Bronchial smooth muscle cell (primary cell): ENCODE measurements at places on chromosomes 3 and 15. TPM values are rescaled to one million over a fixed set of nuclear protein-coding genes. Genes with fewer than 3 reads are reported as not detected.

The A4GNT gene
- not detected in 2 replicates for total RNA-seq

The DOCK3 gene
- total RNA-seq = 0.09 and 0.16 TPM in 2 replicates

The CKMT1A gene
- total RNA-seq = 0.16 and 0.26 TPM in 2 replicates

The CPB1 gene
- 0.17 TPM in 1 of 2 replicates, not detected in the other for total RNA-seq

The DUOXA2 gene
- total RNA-seq = not detected in 2 replicates
